ENCODE measurements at places on chromosomes 11 and 22. TPM values are rescaled to one million over a fixed set of nuclear protein-coding genes. Genes with fewer than 3 reads are reported as not detected.
A peak's percentile ranks its signal among the peaks of the same experiment; 100 is the strongest.

- H3K27ac ChIP-seq = no peak overlapping the region
- H3K27me3 ChIP-seq = no peaks in the 10 kb centered on the region
- H3K36me3 ChIP-seq = peaks cover 53% of the 10 kb centered on the region
- DNase-seq = no peak
- H3K4me3 ChIP-seq = no peak overlapping the region
- H3K4me1 ChIP-seq = peaks cover 5% of the 10 kb centered on the region
Measured at GRCh38 chr22:42214633-42215415, 55.6 kb downstream of the TCF20 start.

DNA sequence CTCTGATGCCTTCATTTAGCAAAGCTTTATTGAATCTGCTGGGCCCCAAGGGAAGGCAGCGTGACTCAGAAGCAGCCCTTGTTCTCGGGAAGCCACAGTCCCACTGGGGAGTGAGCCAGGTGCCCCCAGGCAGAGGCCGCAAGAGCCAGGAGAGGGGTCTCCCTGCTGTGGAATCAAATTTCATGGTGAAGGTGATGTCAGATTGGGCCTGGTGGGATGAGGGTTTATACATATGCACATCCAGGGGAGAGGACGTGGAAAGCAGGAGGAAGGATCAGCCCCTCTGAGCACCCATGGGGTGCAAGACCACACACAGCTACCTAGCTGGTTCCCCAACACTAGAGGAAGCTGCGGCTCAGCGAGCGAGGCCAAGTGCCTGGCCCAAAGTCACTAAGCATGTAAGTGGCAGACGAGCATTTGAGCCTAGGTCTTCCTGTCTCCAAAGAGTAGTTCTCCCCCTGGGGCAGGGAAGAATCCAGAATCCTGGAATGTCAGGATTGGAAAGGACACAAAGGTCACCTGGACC is 2.0 kb downstream of the SYNGR1 start:
- H3K27ac ChIP-seq = no peak overlapping the region
- no peak overlapping the region for H3K4me3 ChIP-seq
- H3K27me3 ChIP-seq = no peaks in the 10 kb centered on the region
- peaks cover 5% of the 10 kb centered on the region for H3K4me1 ChIP-seq
- no peak for DNase-seq

- H3K27me3 ChIP-seq = no peaks in the 10 kb centered on the region
- H3K4me1 ChIP-seq = no peaks in the 10 kb centered on the region
- DNase-seq = no peak
- H3K36me3 ChIP-seq = no peaks in the 10 kb centered on the region
- no peak overlapping the region for H3K4me3 ChIP-seq
Measured at GRCh38 chr11:2599561-2600189, 100.1 kb downstream of the KCNQ1OT1 start.

GRCh38 chr11:94655956-94656355 is 88.8 kb downstream of the PIWIL4 start:
- H3K4me1 ChIP-seq = no peaks in the 10 kb centered on the region
- H3K36me3 ChIP-seq = no peaks in the 10 kb centered on the region
- no peak for DNase-seq
- no peak overlapping the region for H3K4me3 ChIP-seq
- H3K27ac ChIP-seq = no peak overlapping the region
- H3K27me3 ChIP-seq = no peaks in the 10 kb centered on the region

MYOD1 gene
- not detected for total RNA-seq

DNA sequence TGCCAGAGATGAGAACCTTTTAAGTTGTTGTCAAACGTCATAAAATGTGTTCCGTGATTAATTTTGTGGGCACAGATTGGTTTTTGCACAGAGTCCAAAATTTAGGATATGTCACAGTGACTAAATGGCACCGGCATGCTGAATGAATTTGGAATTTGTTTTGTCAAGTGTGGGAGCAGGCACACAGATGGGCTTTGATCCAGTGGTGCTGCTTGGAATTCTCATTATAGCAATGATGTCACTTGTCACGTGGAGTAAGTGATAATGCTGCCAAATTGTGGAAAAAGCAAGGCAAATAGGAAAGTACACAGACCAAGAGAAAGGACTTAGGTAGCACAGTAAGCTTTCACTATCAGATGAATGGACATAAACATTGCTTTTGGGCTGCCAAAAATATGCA is 8.0 kb upstream of the LIN7C start:
- no peaks in the 10 kb centered on the region for H3K36me3 ChIP-seq
- H3K4me3 ChIP-seq = no peak overlapping the region

- H3K27ac ChIP-seq = peak overlapping the region; percentile 69
- no peaks in the 10 kb centered on the region for H3K36me3 ChIP-seq
- no peak overlapping the region for H3K4me3 ChIP-seq
- DNase-seq = no peak
- no peaks in the 10 kb centered on the region for H3K27me3 ChIP-seq
Measured at GRCh38 chr11:35257281-35257680, 118.3 kb downstream of the CD44 start.

DNA sequence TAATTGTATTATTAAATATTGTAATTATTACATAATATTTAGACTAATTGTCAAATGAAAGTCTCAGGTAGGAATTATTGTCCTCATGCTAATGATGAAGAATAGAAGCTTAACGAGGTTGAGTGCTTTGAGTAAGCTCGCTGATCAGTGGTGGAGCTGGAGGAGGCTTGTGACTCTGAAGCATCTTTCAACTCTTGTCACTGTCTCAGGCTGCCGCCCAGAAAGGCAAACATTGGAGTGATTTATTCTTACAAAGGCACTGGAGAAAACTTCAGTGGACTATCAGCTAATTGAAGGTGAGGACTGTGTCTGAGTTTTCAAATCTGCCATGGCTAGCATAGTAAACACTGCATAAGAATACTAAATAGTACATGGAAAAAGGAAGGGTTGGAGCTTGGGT is 595.1 kb downstream of the NTM start:
- DNase-seq = no peak
- no peaks in the 10 kb centered on the region for H3K27me3 ChIP-seq
- H3K36me3 ChIP-seq = no peaks in the 10 kb centered on the region

OSBPL5 gene
- total RNA-seq = 34.5 TPM

GRCh38 chr11:45159781-45160365 is 13.4 kb downstream of the PRDM11 start:
- no peaks in the 10 kb centered on the region for H3K36me3 ChIP-seq
- peaks cover 23% of the 10 kb centered on the region for H3K4me1 ChIP-seq
- DNase-seq = no peak
- no peak overlapping the region for H3K27ac ChIP-seq

- no peaks in the 10 kb centered on the region for H3K36me3 ChIP-seq
- H3K27ac ChIP-seq = no peak overlapping the region
- DNase-seq = no peak
Measured at GRCh38 chr11:134355656-134356055, 23.9 kb downstream of the GLB1L2 start.

DNA sequence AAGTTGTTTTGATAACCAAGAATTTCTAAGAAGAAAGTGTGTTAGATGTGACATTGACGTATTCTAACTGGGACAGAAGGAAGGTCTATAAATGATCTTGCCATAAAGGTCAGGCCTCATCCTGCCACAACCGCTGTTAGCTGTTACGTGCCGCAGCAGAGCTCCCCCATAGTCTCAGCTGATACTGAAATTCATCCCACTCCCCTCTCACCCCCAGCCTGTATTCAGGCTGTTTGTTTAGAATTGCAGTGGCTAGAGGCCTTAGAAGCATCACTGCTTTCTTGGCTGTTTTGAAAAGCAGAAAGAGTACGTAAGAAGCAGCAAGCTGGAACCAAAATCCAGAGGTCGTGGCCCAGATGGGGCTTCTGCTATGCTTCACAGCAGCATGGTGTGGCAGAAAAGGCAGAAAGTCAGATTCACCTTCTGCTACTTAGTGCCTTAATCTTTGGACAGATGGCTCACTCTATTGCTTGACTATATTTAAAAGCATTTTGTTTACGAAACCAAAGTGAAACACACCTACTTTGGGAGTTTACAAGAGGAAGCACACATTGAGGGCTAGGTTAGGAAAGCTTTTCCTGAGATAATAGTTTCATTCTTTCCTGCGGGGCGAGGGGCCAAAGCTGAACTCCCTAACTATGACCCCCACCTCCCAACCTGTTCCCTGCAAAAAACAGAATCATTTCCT is 950 bp upstream of the LAYN start:
- H3K27ac ChIP-seq = no peak overlapping the region
- H3K4me3 ChIP-seq = peak overlapping the region; percentile 37
- H3K27me3 ChIP-seq = peaks cover 7% of the 10 kb centered on the region
- peaks cover 35% of the 10 kb centered on the region for H3K4me1 ChIP-seq
- no peaks in the 10 kb centered on the region for H3K36me3 ChIP-seq
- DNase-seq = no peak

- no peak overlapping the region for H3K4me3 ChIP-seq
- H3K27ac ChIP-seq = no peak overlapping the region
- H3K36me3 ChIP-seq = no peaks in the 10 kb centered on the region
- H3K4me1 ChIP-seq = peaks cover 26% of the 10 kb centered on the region
Measured at GRCh38 chr11:93532281-93532789, 10.9 kb downstream of the SMCO4 start.

NARS2 gene
- 14.9 TPM for total RNA-seq

- no peak overlapping the region for H3K27ac ChIP-seq
- no peaks in the 10 kb centered on the region for H3K27me3 ChIP-seq
- no peak for DNase-seq
- H3K36me3 ChIP-seq = no peaks in the 10 kb centered on the region
Measured at GRCh38 chr11:64556721-64557250, 34.2 kb upstream of the SLC22A12 start.

ARCN1 gene
- total RNA-seq = 163 TPM

- peaks cover 17% of the 10 kb centered on the region for H3K4me1 ChIP-seq
- H3K27me3 ChIP-seq = peaks cover 48% of the 10 kb centered on the region
- peak overlapping the region; percentile 71 for H3K27ac ChIP-seq
- no peak for DNase-seq
- H3K4me3 ChIP-seq = no peak overlapping the region
- H3K36me3 ChIP-seq = no peaks in the 10 kb centered on the region
Measured at GRCh38 chr22:19687561-19688300, 26.6 kb upstream of the SEPTIN5 start.

DNA sequence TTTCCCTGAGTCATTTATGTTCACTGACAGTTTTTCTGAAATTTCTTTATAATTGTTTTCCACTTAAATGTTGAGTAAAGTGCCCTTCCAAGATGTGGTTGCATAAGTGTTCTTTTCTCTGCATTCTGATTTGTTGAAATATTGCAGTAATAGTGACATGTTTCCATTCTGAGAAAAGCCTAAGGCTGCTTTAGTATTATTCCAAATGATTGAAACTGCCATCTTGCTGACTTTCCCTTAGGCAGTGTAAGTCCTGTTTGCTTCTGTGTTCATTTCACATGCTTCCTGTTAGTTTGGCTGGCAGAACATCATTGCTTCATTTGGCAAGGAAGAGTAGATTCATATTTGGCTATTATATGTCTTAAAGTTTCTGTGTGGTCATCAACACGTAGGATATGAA is 146.5 kb downstream of the ELP4 start:
- no peaks in the 10 kb centered on the region for H3K27me3 ChIP-seq
- DNase-seq = no peak
- no peak overlapping the region for H3K4me3 ChIP-seq

GRCh38 chr22:35917651-35918050 is 111.0 kb downstream of the RBFOX2 start:
- peaks cover 59% of the 10 kb centered on the region for H3K4me1 ChIP-seq
- DNase-seq = no peak
- no peaks in the 10 kb centered on the region for H3K27me3 ChIP-seq
- H3K36me3 ChIP-seq = no peaks in the 10 kb centered on the region
- H3K4me3 ChIP-seq = no peak overlapping the region
- H3K27ac ChIP-seq = no peak overlapping the region

GRCh38 chr11:37506531-37506930 is 908.5 kb upstream of the RAG2 start:
- H3K4me3 ChIP-seq = no peak overlapping the region
- H3K27ac ChIP-seq = no peak overlapping the region
- H3K4me1 ChIP-seq = no peaks in the 10 kb centered on the region
- DNase-seq = no peak
- H3K36me3 ChIP-seq = no peaks in the 10 kb centered on the region
- no peaks in the 10 kb centered on the region for H3K27me3 ChIP-seq

WT1 gene
- 0.13 TPM for total RNA-seq

- H3K4me1 ChIP-seq = peaks cover 15% of the 10 kb centered on the region
- H3K27ac ChIP-seq = no peak overlapping the region
- no peak for DNase-seq
- H3K4me3 ChIP-seq = no peak overlapping the region
- no peaks in the 10 kb centered on the region for H3K36me3 ChIP-seq
Measured at GRCh38 chr11:61069427-61069826, 32.9 kb upstream of the CD5 start.

DNA sequence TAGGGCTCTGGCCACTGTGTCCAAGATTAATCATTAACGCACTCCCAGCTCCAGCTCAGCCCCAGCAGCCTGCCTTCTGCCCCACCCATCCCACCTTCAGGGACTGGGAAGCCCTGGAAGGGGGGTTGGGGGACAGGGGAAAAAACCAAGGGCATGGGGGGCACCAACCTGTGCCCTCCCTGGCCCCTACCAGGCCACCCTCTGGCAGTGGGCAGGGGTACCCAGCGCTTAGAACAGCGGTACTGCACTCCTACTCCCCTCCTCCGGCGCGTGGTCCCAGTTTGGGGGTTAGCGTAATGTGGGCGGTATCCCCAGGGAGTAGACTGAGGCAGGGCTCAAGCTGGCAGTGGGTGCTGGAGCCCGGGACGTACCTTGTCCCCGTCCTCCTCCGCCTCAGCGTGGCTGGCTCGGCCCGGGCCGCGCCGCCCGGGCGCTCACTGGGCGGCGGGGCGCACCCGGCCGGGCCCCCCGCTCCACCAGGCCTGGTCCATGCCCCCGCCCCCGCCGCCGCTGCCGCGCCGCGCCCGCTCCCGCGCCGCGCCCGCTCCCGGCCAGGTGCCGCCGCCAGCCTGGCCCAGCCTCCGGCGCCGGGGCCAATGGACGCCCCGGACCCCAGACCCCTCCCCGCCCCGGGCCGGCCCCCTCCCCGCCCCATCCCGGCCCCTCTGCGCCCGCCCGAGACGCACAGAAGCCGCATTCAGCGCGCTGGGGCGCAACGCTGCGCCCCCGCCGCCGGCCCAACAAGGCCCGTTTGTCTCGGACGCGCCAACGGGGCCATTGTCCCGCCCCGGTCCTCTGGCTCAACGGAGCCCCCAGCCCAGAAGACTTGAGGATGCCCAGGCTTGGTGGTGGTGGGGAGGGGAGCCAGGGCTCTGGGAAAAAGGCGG is at the start of gene GAL3ST1:
TSS of gene GAL3ST1 (minus strand) at position 571 of the 887 bp plus-strand sequence. CDS start 17,273 bp downstream, outside the sequence.
- H3K27ac ChIP-seq = no peak within 1 kb of the TSS
- H3K4me3 ChIP-seq = no peak within 1 kb of the TSS
- DNase-seq = no peak
- H3K4me1 ChIP-seq = peaks cover 21% of the 10 kb centered on the region

GRCh38 chr11:11032066-11032465 is 174.2 kb upstream of the ZBED5 start:
- no peaks in the 10 kb centered on the region for H3K4me1 ChIP-seq
- no peak overlapping the region for H3K27ac ChIP-seq
- no peaks in the 10 kb centered on the region for H3K27me3 ChIP-seq
- no peaks in the 10 kb centered on the region for H3K36me3 ChIP-seq
- H3K4me3 ChIP-seq = no peak overlapping the region

Measured in left lung (tissue), 14 donors.